Activated naive CD4-positive, alpha-beta T cell treated with Interleukin-2 at 50 U/mL for 16 hours (primary cell): ENCODE measurements at places on chromosomes 5 and 9.

- no peak for DNase-seq
Observed at GRCh38 chr9:127767909-127768331, 10.5 kb downstream of the SH2D3C start.

GRCh38 chr5:73030995-73031394 lies 75.2 kb downstream of the FCHO2 start:
- DNase-seq: no peak

GRCh38 chr5:140321796-140322195 lies 18.9 kb upstream of the PFDN1 start:
- no peak for DNase-seq

- no peak for DNase-seq
Observed at GRCh38 chr5:59684388-59685190, 208.9 kb downstream of the PDE4D start.

DNA sequence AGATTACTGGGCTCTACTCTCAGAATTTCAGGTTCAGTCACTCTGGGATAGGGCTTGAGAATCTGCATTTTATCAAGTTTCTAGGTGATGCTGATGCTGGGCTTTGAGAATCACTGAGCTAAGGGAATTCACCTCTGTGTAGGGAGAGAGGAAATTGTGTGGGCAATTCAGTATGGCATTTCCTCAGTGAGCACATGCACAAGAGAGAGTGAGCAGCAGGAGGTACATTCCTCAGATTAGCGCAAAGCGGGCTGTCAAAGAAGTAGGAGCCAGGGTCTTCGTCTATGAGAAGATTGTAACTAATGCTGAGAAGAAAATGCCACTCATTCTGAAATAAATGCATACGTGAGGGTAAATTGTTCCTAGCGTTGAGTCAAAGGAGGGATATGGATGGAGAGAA lies 175.9 kb downstream of the KIF4B start:
- no peak for DNase-seq

DNA sequence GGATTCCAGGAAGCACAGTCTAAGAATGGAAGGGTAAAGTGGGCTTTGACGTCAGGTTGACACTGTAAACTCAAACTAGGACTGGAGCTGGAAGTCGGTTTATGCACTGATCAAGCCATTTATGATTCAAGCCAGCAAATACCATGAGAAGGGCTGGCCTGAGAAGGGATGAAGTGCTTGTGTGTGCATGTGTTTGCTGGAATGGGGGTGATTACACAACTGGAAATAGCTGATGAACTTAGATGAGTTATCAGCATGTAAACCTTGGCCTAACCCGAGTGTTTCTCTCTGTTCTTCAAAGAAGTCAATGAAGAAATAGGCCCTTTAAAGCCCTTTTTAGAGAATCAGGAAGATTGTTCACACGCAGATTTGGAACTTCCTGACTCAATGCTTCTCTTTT lies 287.6 kb downstream of the RFX3 start:
- DNase-seq: no peak

GRCh38 chr9:108783326-108783725 lies 72.5 kb downstream of the ACTL7B start:
- no peak for DNase-seq

- no peak for DNase-seq
Observed at GRCh38 chr9:135567311-135567710, 5.8 kb downstream of the PAEP start.

GRCh38 chr9:110327716-110328115 lies 9.9 kb downstream of the TXNDC8 start:
- DNase-seq: no peak

DNA sequence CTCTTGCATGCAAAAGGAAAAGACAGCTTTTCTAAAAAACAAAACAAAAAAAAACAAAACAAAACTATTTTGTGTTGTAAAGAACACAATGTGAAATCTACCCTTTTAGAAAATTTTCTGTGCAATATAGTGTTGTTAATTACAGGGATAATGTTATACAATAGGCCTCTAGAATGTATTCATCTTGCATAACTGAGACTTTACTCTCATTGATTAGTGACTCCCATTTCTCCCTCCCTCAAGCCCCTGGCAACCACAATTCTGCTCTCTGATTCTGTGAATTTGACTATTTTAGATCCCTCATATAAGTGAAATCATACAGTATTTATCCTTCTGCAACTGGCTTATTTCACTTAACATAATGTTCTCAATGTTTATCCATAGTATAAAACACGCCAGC lies 234.1 kb downstream of the TMEM161B start:
- DNase-seq: no peak

- DNase-seq: no peak
Observed at GRCh38 chr5:27011274-27011673, 27.1 kb downstream of the CDH9 start.

- no peak for DNase-seq
Observed at GRCh38 chr9:121741228-121741918, 89.9 kb downstream of the DAB2IP start.

GRCh38 chr9:108800632-108801099 lies 55.1 kb downstream of the ACTL7B start:
- DNase-seq: no peak

DNA sequence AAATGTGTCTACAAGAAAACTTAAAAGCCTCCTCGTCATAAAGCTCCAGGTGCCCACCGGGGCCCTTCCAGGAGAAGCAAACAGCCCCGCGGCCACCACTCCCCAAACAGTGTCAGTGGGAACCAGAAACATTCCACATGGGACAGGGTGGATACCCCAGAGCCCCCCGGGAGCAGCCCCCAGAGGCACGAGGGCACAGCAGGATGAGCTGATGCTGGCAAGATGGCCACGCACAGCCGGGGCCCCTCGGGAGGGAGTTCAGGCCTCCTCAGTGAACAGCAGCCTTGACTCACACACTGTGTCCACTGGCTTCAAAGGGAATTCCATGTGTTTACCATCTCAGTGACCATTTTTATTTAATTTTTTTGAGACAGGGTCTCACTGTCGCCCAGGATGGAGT lies 10.5 kb downstream of the EXD3 start:
- no peak for DNase-seq

DNA sequence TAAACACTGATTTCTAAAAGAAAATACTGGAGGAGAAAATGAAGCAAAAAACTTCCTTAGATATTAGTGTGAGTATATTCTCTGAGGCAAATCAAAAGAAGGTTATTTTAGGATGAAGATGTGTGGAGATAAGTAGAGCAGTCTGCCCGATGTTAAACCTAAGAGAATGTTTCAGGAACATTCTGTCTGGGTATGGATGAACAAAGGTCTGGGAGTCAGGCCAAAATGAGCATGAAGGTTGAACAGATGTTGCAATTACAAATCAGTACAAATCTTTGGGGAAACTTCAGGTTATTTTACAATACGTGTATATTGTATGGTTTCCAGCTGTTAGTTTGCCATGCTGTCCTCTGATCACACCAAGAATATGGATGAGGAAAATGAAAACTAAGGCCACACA lies 14.4 kb upstream of the CEP78 start:
- DNase-seq: no peak

- DNase-seq: no peak
Observed at GRCh38 chr9:22216730-22217172, 207.6 kb upstream of the CDKN2B start.

DNA sequence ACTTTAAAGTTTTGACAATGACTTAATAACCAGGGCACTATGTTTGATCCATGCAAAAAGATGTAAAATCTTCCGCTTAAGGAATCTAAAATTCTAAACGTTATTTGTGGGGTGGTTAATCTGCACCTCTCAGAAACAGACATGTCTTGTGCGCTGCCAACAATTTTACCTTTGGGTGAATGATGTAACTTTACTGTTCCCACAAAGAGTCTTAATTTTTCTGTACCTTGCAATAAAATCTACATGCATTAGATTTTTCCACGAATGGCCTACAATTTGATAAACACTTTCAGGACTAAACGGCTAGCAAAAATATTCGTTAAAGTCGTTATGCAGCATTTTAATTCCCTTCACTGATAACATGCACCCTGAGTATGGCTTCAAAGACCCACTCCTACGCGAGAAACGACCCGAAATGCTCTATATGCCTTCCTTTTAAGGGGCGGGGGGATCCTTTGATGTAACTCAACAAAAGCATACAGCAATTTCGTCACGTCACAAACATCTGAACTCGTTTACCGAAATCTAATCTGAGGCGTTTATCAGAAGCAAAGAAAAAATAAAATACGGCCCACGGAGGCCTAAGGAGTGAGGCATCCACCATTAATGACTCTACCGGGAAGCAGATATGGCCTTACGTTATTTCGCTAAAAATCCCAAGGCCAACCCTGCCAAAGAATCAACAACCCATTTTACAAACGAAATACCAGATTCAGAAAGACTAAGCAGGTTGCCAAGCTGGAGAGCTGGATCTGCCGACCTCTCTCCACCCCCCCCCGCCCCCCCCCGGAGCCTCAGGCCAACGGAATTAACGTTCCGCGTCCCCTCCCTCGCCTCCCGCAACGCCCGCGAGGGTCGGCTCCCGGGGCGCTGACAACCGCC lies 621 bp downstream of the AK6 start:
- peak; percentile 34 for DNase-seq

DNA sequence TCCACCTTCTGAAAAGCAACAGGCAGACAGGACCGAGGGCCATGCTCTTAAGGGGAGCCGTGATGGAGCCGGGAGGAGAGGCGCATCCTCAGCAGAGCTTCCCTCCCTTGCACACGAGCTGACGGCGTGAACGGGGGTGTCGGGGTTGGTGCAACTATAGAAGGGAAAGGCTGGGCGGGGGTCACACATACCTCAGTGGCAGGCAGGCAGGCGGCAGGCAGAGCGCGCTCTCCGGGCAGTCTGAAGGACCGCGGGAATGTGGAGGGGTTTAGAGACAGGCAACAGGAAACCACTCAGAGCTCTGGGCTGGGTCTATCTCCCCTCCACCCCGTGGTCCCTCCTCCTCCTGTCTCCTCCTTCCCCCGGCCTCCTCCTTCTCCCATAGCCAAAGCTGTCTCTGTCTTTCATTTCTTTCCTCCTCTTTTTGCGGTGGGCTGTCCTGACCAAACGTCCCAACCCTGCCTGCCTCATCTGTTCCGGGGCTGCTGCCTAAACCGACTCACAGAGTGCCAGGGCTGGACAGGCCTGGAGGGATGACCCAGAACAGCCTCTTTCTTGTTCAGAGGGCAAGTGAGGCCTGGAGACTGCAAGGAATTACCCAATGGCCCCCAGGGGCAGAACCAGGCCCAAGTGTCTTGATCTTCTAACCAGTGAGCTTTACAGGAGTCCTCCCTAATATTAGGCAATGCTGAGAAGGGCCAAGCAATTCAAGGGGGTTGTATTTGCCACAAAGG lies at the start of gene SPARC:
Gene SPARC (minus strand): TSS at position 242 of the 734 bp plus-strand sequence. CDS start 10,727 bp downstream, outside the sequence.
- no peak for DNase-seq

DNA sequence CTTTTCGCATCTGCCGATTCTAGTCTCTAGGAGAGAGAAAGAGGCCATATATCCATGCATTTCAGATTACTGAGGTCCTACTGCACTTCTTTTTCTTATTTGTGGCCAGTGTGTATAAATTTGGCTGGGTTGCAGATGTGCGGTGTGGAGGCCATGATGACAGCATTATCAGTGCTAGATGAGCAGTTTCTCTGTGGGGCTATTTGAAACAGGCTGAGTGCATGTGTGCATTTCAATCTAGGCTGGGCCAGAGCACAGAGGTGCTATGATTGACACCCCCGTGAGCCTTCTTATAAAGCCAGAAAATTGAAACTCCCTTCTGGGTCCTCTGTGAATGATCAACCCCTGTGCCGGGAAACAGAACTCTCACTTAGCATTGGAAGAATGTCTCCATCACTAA lies 70.0 kb downstream of the TMEM252 start:
- DNase-seq: no peak

- no peak for DNase-seq
Observed at GRCh38 chr9:94591876-94592275, 1.7 kb downstream of the FBP2 start.

DNA sequence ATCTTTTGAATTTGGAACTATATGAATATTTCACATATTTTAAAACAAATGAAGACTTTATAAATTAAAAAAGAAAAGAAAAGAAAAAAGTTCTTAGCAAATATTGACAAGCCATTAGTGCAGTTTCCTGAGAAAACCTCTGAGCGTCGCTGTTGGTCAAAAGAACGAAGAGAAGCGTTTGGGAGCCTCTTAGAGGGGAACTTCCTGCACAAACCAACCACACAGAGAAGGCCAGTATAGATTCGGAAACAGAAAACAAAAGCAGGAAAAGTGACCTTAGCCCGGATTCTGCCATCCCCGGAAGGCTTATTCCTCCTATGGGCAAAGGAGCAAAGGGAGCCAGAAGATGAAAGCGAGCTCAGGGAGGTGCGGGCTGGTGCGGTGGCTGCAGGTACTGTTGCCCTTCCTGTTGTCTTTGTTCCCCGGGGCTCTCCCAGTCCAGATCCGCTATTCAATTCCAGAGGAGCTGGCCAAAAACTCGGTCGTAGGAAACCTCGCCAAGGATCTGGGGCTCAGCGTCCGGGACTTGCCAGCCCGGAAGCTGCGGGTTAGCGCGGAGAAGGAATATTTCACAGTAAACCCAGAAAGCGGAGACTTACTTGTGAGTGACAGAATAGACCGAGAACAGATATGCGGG lies at the start of gene PCDHGB2:
Gene PCDHGB2 (plus strand): TSS at position 205 of the 637 bp plus-strand sequence. CDS start 142 bp downstream, at position 347.
- no peak for DNase-seq

- no peak for DNase-seq
Observed at GRCh38 chr9:133051966-133052539, 9.7 kb upstream of the CEL start.

GRCh38 chr5:178350361-178351220 lies 118.0 kb upstream of the PHYKPL start:
- DNase-seq: no peak

DNA sequence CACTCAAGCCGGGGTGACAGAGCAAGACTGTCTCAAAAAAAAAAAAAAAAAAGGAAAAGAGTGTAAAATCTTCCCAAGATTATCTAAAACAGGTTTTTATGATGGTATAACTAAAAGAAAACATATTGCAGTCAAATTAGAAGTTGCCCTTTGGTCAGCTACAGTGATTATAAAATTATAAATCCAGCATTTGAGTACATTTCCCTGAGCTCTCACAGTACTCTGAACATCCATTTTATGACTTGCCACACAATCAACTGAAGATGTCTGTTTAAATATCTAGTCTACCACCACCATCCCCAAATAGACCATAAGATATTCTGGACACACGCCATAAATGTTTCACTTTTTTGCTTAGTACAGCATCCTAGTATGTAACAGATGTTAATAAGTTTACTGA lies 77.0 kb downstream of the CSF2 start:
- no peak for DNase-seq

GRCh38 chr9:68750255-68750654 lies 45.2 kb downstream of the PIP5K1B start:
- no peak for DNase-seq
